Activated CD4-positive, CD25-positive, alpha-beta regulatory T cell (primary cell): ENCODE measurements at places on chromosomes 7 and 10.

DNA sequence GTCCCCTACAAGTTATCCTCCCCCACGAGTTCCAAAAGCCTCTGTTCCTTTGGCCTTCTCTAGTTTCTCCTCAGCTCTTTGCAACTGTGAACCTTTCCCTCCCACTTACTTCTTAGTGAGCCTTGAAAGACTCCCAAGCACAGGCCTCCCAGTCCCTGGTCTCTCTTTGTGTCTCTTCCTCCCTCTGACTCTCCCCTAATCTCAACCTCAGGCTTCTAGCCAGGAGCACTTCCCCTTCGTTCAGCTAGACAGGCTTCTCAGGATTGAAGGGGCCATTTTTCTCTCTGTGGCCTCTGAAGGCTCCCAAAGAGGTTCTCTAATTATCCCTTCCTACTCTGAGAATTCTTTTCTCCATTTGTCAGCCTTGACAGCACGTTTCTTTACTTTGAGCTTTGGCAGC lies 50.2 kb upstream of the PHYHIPL start:
- no peak for DNase-seq

DNA sequence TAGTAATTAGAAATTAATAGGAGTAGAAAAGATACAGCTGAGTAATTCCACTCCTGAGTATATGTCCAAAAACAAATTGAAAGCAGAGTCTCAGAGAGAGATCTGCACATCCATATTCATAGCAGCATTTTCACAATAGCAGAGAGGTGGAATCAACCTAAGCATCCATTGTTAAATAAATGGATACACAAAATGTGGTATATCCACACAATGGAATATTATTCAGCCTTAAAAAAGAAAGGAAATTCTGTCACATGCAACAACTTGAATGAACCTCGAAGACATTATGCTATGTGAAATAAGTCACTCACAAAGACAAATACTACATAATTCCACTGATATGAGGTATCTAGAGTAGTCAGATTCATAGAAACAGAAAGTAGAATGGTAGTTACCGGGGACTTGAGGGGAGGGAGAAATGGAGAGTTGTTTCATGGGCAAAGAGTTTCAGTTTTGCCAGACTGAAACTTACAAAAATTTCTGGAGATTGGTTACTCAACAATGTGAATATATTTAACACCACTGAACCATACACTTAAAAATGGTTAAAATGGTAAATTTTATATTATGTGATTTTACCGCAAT lies 18.4 kb downstream of the VTI1A start:
- DNase-seq: no peak

- DNase-seq: no peak
These were observed 12.3 kb downstream of the OGDH start for GRCh38 chr7:44618753-44619152.

- DNase-seq: no peak
These were observed 18.2 kb upstream of the INMT start for GRCh38 chr7:30733691-30734090.

- DNase-seq: no peak
These were observed 50.7 kb upstream of the CABCOCO1 start for GRCh38 chr10:61612009-61612408.

GRCh38 chr7:78714356-78714755 lies 739.1 kb downstream of the MAGI2 start:
- DNase-seq: no peak

DNA sequence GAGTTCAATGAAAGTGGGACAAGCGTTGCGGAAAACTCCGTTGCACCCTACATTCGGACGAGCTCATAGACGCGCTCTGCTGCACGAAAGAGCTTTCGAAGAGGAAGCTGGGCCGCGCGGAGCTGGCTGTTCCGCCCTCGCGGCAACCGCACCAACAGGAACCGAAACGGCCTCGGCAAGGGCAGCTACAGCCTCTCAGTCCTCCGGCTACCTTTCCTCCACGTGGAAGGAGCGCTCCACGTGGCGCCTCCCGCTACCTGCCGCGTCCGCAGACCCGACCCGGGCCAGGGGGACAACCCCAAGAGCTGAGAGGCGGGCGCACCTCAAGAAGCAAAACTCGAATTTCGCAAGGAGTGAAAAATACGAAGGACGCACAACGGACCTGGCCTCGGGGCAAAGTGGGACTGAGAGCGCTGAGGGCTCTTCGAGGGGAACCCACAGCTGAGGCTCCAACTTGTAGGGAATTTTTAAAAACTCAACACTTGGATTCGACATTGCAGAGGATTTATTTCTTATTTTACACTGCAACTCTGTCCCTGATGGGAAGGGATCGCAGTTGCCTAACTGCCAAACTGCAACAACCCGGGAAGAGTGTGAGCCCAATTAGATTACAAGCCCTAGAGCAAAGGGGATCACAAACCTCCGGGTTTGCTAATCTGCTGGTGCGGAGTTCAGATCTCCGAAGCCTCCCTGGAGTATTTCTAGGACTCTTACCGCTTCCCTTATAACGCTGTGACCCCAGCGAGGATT lies 1.4 kb downstream of the HPSE2 start:
- no peak for DNase-seq

DNA sequence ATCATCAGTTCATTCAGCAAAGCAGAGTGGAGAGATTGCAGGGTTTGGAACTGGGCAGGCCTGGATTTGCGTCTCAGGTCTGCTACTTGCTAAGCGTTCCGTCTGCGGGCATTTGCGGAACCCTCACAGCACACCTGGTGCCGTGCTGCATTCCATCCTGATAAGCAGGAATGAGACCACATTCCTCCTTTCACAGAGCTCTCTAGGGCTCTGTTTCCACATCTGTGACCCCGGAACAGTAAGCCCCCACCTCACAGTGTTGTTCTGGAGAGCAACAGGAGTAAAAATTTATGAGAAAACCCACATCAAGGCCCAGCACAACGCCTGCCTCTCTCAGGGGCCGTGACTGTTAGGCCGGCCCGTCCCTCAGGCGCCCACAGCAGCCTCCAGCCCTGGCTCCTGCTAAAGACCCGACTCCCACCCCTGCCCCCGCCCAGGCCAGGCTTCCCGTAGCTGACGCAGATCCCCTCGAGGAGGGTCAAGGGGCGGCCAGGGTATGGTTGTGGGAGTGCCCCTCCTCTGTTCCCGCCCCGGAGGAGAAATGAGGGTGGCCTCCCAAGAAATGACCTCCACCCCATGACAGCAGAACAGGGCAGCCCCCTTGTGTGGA lies 128.9 kb downstream of the RGS10 start:
- DNase-seq: no peak

DNA sequence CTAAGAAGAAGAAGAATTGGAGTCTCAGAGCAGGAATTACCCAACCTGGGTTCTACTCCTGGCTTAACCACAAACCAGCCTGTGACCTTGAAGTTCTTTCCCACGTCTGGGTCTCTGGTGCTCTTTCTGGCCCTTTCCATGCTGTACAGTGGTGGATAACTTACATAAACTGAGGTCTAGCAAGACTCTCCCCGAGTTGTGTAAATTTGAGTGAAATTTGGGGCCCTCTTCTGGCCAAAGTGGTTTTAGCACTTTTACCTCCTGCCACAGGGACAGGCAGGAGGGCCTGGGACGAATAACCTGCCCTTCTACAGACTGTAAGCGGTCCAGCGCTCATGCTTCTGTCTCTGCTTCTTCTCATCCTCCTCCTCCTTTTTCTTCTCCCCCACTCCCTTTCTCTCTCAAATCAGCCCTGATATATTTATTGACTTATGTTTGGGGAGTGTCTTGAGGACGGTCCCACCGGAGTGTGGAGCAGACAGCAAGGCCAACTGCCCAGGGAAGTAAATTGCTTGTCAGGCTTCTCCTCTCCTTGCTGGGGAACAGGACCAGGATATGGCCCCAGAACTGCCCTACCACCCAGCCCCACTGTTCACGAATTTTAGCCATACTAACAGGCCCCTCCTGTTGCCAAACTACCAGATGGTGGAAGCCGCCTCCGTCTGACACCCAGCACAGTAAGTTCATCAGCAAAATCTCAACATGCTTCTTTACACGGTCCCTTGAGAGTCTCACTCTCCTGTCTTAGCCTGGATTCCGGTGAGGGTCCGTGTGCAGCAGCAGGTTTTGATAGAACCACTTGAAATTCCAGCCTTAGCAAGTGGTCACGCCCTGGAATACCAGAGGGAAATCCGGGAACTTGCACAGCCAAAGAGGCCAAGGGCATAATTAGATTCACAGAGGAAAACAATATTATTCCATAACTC lies 4.0 kb upstream of the SH3PXD2A start:
- DNase-seq: no peak

GRCh38 chr10:126380352-126381076 lies 7.8 kb downstream of the ADAM12 start:
- DNase-seq: no peak

DNA sequence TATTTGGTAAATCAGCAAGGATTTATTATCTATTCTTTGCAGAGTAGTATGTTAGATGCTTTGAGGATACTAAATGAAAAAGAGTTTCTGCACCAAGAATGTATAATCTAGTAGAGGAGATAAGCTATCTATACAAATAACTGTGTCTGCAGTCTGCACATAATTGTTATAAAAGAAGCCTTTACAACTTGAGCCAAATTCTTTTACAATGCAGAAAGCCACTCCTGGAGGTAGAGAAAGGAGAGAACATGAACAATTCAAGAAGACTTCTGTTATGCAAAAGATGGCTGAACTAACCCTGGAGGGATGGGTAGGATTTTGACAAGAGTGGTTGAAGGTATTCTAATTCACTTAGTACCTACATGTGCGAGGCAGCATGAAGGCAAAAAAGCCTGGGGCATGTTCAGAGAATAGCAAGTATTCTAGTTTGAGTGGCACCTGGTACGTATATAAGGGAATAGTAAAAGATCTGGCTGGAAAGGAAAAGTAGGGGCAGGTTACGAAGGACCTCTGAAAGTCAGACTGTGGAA lies 251.1 kb upstream of the KAT6B start:
- no peak for DNase-seq

DNA sequence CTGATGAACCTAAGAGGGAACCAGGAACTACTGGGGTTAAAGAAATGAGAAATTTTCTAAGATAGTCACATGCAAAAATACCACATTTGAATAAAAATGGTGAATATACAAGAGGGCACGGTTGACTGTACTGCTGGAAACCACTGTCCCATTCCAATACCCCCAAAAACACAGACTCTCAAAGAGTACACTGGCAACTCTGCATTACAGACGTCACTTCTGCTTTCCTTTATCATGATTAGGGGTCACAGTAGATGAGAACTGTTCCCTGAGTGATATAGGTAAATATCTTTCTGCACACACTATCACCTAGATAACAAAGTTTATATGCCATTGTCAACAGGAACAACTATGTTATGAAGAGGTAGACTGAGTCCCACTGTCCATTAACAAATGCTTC lies 69.5 kb downstream of the RAPGEF5 start:
- no peak for DNase-seq

DNA sequence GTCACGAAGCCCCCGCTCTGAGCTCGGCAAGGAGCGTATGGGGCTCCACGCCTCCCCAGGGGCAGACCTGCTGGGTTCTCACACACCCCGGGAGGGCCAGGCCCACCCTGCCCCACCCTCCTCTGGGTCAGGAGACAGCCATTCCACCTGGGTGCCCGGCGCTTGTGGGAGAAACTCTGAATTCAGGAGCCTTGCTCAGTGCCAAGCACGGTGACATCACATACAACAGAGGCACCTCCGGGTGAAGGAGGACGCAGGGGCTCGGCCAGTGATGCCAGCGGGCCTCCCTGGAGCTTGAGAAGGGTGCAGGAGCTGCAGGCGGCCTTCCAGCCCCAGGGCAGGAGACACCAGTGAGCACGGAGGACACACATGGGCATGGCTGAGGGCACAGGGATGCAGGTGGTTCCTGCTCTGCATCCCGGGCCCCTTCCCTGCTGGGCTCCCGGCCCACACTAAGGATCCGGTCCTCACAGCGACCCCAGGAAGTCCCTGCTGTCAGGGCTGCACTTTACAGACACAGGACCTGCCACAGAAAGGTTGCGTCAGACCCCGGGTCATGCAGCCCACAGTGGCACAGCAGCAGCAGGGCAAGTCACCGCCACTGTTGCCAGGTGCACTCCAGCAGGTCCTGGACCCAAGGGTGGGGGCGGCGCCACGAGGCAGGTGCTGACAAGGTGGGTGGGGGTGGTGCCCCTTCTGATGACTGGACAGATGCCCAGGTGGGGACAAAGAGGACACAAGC lies 108.0 kb downstream of the MAD1L1 start:
- no peak for DNase-seq

DNA sequence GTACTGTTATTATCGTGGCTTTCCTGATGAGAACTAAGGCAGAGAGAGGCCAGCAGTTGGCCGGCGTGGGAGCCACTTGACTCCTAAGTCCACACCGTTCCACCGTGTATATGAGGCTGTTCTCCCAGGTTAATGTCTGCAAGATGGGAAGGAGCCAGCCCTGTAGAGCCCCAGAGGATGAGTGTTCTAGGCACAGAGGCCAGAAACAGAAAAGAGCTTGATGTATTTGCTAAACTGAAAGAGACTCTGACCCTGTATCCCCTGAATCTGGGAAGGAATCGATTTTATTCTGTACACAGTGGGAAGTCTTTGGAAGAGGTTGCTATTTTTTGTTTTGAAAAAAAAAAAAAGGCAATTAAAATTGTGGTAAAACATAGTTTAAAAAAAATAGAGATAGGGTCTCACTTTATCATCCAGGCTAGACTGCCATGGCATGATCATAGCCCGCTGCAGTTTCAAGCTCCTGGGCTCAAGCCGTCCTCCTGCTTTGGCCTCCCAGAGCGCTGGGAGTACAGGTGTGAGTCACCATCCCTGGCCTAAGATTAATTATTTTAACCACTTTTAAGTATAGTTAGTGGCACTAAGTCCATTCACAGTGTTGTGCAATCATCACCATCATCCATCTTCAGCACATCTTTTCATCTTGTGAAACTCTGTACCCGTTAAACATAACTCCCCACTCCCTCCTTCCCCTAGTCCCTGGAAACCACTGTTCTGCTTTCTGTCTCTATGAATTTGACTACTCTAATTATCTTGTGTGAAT lies 348.8 kb downstream of the SDK1 start:
- DNase-seq: no peak

- DNase-seq: no peak
These were observed 707.5 kb upstream of the LRRTM3 start for GRCh38 chr10:66218289-66218688.

DNA sequence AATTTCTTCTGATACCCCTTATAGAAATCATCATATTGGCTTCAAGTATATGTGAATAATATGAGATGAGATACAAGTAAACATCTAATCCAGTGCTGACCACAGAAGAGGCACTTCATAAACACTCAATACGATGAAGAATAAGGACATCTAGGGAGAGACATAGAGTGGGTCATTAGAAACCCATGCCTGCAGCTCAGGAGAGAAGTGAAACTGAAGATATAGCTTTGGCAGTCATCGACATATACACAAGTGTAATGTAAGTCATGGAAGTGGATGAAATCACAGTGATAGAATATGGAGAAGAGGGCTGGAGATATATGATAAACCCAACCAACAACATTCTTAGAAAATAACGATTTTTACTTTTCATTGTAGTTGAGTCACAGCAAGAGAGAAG lies 665.0 kb downstream of the PARD3 start:
- DNase-seq: no peak

DNA sequence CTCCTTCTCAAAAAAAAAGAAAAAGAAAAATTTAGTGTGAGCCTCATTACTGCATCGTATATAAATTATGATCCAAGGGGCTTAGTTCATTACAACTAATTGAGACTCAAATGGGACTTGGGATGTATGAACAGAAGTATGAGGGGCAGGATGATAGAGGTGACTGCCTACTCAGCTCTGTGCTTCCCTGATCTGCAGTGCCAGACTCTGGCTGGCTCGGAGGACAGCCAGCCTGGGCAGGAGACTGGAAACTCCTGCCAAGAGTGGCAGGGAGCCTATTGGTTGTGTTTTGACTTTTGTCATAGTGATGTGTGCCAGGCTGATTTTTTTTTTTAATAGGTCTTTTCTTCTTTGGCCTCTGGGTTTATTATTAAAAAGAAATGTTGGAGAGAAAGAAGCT lies 73.8 kb upstream of the GTF2IRD1 start:
- no peak for DNase-seq

- DNase-seq: no peak
These were observed 7.6 kb downstream of the HACD1 start for GRCh38 chr10:17609523-17610079.
